ENCODE measurements at places on chromosomes 7 and 10.
A peak's percentile ranks its signal among the peaks of the same experiment; 100 is the strongest.

DNA sequence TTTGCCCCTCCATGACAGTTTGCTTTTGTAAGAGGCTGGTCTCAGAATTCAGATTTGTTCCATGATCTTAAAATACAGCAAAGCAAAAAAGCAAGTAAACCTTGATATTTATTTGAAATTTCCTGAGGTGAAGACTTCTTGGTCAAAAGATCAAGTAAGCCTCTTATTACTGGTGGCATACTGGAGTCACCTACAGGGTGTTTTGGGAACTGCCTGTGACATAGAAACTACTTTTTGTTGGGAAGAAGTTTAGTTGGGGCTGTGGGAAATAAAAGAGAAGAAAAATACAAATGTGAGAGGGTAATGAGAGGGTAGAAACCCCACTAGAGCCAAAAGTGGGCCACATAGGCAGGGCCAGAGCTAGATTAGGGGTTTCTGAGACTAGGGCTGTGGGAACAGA lies 217.9 kb downstream of the OTUD1 start:
- DNase-seq: peak; percentile 0

- DNase-seq: peak; percentile 99
Observed at GRCh38 chr7:6306471-6306870, 34.0 kb upstream of the CYTH3 start.

DNA sequence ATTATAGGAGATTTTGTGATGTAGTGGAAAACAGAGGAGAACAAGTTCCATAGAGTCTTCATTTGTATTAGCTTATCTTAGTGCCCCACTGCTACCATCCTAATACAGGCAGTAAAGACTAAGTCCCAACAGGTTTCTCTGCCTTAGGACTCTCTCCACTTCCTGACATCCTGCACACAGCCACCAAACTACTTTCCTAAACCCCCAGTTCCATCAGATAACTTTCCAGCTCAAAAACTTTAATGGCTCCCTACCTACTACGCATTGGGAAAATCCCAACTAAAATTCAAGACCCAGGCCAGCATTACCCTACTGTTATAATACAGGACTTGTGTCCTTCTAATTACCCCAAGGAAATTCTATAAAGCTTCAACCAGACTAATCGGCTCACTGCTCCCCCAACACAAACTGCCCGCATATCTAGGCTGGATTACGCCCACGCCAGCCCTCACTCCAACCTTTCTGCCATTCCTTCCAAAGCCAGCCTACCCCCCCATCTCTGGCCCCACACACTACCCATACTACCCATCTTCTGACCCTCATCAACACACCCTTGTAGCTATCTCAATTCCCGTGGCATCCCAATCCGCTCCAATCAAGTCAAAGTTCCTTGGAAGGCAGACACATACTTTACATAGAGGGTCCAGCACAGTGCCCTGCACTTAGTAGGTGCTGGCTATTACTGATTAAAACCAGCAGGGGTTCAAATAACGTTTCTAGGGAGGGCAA lies 1.4 kb downstream of the IDE start:
- DNase-seq: no peak

DNA sequence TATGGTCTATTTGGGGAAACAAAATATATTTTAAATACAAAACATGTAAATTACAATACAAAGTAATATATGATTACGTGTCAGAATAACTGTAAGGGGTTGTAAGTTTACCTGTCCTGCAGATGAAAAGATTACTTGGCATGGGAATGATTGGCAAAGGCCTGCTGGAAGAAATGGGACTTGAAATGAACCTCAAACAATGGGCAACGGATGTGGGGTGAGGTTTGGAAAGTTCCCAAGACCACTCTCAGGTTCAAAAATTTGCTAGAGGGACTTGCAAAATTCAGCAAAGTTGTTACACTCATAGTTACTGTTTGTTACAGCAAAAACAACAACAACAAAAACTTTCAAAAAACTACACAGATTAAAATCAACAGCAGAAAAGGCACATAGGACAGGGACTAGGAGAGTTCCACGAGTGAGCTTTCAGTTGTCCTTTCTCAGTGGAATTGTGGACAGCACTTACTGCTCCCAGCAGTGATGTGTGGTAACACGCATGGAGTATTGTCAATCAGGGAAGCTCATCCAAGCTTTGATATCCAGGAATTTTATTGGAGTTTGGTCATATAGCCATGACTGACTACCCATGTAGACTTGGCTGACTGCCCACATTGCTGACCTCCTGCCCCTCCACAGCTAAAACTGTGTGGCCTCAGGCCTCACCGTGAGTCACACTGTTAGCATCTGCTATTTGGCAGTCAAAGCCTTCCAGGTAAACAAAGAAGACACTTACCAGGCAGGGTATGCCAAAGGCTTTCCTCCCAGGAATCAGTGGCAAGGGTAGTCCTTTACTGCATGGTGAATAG lies 43.8 kb downstream of the EXOC6 start:
- peak; percentile 96 for DNase-seq

- DNase-seq: no peak
Observed at GRCh38 chr10:70125918-70126552, 6.6 kb downstream of the AIFM2 start.

- no peak for DNase-seq
Observed at GRCh38 chr7:137005873-137006272, 137.4 kb downstream of the CHRM2 start.

DNA sequence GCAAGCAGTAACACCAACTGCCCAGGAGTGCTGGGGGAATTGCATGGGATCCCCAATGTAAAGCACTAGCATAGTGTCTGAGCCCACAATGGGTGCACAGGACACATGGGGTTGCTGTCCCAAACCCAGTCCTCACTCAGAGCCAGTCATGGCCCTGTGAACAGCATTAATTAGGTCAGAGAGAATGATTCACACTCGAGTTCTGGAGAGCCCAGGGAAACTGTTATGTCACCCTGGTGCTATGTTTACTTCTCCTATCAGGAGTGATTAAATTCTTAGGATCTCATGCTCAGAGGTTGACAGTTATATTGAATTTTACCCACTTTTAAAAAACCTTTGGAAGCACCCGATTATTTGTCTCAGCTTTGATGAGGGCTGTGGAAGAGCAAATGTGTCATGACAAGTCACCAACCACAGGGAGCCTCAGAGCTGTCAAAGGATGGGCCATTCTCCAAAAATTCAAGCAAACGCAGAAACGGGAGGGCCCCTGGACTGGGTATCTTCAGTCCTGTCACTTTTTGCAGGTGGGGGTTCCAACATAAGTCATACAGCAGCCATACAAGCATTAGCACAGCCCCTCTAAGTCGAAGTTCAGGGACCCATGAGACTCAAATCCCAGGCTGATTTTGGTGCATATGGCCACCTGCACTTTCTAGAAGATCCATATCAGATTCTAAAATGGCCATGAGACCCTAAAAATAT lies 1.3 kb upstream of the RASSF4 start:
- no peak for DNase-seq

- DNase-seq: no peak
Observed at GRCh38 chr7:11616466-11616865, 215.5 kb downstream of the THSD7A start.

DNA sequence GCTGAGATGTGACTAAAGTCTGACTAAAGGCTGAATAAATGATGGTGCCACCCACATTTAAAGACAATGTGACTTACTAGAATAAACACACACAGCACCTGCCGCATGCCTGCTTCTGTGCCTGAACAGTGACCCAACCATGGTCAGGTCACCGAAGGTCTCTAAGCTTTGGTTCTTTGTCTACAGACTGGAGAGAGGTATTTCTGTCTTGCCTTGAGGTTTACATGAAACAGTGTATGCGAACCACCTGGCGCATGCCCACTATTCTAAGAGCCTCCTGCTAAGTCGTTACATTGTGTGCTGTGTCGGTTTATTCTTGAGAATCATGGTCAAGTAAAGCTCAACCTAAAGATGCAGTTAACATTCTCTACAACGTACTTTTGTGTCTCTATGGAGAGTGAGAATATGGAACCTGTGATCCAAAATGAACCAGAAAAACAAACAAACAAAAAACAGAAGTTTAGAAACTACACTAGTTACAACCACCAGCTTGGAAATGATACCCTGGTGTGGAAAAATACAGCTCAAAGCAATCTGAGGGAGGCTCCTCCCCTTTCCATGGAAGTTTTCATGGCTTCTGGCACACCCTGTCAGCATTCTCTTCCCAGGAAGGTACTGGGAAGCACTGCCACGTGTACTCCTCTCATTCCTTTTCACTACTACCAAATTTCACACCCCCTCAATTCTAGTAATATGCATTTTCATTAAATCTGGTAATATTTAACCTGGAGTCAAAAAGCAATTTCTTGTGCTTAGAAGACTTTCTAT lies 40.0 kb downstream of the VOPP1 start:
- peak; percentile 92 for DNase-seq

DNA sequence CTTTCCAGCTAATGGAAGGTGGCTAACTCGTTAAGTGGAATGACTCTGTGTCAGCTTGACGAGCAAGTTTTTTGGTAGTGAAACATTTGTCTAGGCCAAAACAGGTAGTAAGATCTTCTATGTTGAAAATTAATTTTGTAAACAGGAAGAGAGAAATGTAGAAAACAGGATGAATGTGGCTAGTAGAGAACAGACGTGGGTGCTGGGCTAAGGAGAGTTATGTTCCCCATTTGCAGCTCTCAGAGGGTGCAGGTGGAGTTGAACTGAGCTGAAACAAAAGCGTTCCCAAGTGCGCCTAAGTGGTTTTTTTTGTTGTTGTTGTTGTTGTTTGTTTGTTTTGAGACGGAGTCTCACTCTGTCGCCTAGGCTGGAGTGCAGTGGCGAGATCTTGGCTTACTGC lies 59.5 kb upstream of the SRPK2 start:
- DNase-seq: no peak

- no peak for DNase-seq
Observed at GRCh38 chr7:102303669-102304422, 17.2 kb downstream of the SH2B2 start.

- no peak for DNase-seq
Observed at GRCh38 chr7:151240536-151240935, 8.0 kb downstream of the SMARCD3 start.

DNA sequence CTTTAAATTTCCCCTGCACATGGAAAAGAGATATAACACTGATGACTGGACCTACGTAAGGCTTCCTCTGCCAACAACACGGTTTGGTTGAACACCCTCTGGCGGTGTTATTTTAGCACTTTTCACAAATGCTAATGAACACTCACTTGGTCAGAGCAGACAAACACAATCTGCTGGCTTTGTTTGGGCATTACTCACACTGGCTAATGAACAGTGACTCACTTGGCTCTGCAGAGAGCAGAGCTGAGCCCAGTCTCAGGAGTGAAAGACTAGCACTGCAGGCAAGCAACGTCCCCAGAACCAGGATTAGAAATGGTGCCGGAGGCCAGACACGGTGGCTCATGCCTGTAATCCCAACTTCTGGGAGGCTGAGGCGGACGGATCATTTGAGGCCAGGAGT lies 430.8 kb downstream of the PLXNA4 start:
- peak; percentile 31 for DNase-seq

DNA sequence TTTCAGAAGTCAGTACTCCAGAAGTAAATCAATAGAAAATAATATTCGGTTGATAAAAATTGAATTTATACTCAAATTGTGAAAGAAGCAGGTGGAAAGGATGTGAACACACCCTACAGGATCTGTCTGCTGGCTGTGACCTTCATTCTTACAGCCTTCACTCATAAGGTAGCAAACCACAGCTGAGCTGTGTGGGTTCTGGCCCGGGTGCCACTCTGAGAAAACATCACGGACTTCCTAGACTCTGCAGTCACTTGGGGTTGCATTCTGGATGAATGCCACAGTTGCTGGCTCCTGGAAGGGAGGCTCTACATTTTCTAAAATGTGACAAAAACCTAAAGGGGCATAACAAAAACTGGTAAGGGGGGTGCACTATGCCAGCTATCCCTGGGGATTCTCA lies 36.0 kb upstream of the ABLIM1 start:
- no peak for DNase-seq

DNA sequence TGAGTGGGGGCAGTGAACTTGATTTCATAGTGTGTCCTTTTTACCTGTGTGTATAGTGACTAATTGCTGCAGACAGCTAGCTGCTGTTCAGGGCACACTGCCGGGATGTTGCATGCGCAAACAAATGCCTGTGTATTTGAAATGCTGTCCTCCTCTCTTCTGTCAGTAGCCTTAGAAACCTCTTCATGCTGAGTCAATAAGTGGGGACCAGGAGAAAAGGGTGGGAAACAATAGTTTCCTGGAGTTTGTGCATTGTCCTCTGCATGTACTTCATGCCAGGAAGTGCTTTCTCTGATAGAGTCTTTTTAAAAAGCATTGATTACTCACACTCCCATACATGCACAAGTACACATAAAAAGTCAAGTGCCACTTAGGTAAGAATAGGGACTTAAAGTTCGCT lies 1183.7 kb upstream of the CELF2 start:
- no peak for DNase-seq

- no peak for DNase-seq
Observed at GRCh38 chr10:48527756-48528155, 77.1 kb downstream of the ARHGAP22 start.

- DNase-seq: no peak
Observed at GRCh38 chr10:3439183-3439582, 266.6 kb upstream of the PITRM1 start.

DNA sequence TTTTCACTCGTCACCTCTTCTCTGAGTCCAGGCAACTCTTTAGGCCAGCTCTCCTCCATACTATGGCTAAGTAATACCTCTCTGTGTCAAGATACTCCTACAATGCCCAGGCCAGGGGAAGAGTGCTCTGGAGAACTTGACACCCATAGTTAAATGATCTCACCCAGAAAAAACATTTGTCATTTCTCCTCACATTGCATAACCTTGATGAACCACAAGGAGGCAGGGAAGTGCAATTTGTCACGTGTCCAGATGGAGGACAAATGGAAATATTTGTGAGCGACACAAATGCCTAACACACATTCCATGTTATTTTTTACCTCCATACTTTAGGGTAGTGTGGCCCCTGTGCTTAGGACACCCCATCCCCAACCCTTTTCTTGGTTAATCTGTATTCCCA lies 78.3 kb downstream of the HTR7 start:
- no peak for DNase-seq

- no peak for DNase-seq
Observed at GRCh38 chr7:4167385-4167910, 514.6 kb upstream of the FOXK1 start.

DNA sequence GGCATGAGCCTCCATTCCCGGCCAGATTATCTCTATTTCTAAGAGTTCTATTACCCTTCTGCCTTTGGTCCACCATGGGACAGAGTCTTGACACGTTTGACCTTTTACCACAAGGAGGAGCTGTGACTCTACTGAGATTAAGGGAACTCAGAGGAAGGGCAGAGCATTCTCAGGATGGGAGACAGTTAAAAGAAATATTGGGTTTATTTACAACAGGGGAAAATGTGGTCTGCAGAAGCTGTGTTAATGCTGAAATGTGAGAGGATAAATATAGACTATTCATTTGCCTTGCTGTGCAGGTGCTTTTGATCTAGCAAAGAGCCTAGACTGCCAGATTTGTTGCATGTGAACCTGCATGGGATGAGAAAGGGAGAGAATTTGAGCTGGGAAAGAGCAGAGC lies 45.8 kb upstream of the PRSS58 start:
- no peak for DNase-seq
